Subcutaneous adipose tissue (tissue), 4 donors: ENCODE measurements at places on chromosomes 2 and 18. TPM values are rescaled to one million over a fixed set of nuclear protein-coding genes. Genes with fewer than 3 reads are reported as not detected.

Gene MC2R
- not detected for total RNA-seq

Gene DYSF
- 13.8 TPM for total RNA-seq

Gene WNT10A
- not detected for total RNA-seq

Gene ALKAL2
- total RNA-seq = 6.8 TPM

Gene CCDC141
- total RNA-seq = 9.0 TPM

Gene PRSS56
- not detected for total RNA-seq

Gene ABCG8
- total RNA-seq = not detected

Gene IL1B
- not detected for total RNA-seq

Gene ALPG
- total RNA-seq = not detected

Gene EMILIN1
- 43.9 TPM for total RNA-seq

Gene LOXHD1
- total RNA-seq = 0.44 TPM

Gene RGPD6
- total RNA-seq = 56.6 TPM

Gene GALR1
- total RNA-seq = under 0.01 TPM

Gene SUCLG1
- 284 TPM for total RNA-seq

Gene ALPI
- not detected for total RNA-seq

Gene RSAD2
- total RNA-seq = 6.3 TPM

Gene NPAS2
- 4.7 TPM for total RNA-seq

Gene SERPINB13
- total RNA-seq = not detected

Gene DLGAP1
- 3.3 TPM for total RNA-seq

Gene SCN9A
- 18.5 TPM for total RNA-seq

Gene TTC32
- total RNA-seq = 21.7 TPM

Gene CNRIP1
- 59.8 TPM for total RNA-seq

Gene ADAM23
- total RNA-seq = 1.1 TPM

Gene KLHL14
- 0.16 TPM for total RNA-seq

Gene ESPNL
- 0.68 TPM for total RNA-seq

Gene ST6GAL2
- not detected for total RNA-seq

Gene TBR1
- total RNA-seq = not detected

Gene CYP27C1
- total RNA-seq = 0.51 TPM

Gene FRZB
- 8.1 TPM for total RNA-seq
